ENCODE measurements at places on chromosomes 12 and 14.

- no peak for DNase-seq
These were observed 5.6 kb upstream of the ANKRD9 start for GRCh38 chr14:102514987-102515733.

DNA sequence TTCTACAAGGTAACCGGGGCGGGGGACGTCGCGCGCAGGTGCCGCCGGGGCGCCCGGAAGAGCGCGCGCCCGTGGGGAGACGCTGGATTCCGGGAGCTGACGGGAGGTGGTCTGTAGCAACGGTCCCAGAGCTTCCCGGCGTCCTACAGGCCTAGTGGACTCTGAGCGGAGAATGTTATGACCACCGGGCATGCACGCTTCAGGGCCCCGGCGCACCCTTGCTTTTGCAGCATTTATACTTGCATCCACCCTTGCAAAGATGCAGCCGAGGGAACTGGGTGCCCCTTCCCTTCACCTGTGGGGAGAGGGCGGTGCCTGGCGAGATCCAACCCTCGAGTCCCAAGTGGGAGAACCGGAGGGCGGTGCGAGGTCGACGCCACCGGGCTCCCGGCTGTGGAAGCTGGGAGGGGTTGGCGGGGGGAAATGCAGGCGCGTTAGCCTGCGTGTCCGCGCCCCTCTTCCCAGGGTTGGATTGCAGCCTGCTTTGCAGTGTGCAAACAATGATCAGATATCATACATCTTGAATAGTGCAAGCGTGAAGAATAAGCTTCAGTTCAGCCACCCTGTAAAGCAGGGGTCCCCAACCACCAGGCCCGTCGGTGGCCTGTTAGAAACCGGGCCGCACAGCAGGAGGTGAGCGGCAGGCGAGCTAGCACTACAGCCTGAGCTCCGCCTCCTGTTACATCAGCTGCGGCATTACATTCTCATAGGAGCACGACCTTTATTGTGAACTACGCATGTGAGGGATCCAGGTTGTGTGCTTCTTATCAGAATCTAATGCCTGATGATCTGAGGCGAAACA lies 576 bp downstream of the ERP29 start:
- DNase-seq = peak; percentile 53

DNA sequence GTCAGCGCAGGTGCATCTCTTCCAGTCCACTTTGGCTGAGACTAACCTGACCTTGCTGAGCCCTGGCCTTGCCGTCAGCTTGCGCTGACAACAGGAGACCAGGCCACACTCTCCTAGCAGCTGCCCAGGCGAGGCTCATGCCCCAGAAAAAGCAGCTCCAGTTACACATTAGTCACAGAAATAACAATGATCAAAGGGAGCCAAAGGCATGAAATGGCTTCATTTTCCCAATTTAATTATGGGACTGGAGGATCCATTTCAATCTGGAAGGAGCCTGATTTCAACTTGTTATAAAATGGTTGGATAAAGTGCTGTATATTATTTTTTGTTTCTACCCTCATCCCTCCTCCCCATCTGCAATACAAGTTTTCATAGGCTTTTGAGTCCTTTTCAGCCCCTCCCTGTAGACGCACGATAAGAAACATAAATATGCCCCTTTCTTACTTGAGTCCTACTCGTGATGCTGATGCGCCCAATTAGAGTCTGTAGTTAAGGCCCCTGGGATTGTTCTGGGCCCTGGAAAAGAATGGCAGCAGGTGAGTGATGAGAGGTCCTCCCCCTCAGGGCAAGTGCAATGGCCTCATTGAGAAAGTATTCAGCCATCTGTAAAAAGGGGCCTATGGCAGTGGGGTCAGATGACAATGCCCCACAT lies 376.0 kb downstream of the C12orf75 start:
- peak; percentile 32 for DNase-seq

DNA sequence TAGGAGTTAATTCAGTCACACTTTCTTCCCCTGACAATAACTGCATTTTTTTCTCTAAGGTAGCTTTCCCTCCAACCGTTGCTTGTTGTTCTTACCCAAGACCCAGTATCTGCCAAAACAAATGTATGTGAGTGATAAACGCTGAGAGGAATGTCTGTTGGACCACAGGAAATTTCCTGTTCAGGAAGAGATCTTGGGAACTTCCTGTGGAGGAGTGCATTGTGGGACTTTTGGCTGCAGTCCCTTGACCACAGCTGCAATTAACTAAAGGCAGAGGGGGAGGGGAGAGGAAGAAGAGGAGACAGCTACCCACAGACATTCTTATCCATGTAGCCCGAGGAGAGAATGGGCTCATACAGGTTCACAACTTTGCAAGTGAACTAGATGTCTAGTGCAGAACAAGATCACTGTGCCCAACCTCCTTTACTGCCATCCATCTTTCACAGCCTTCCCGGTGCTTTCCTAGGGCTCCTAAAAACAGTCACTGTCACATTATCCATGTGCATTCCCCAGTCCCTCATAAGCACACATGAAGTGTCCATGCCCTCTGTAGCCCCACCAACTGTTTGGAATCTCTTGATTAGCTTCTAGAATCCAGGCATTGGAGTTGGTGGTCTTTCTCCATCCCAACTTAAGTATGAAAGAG lies 149.5 kb downstream of the ETV6 start:
- peak; percentile 72 for DNase-seq

DNA sequence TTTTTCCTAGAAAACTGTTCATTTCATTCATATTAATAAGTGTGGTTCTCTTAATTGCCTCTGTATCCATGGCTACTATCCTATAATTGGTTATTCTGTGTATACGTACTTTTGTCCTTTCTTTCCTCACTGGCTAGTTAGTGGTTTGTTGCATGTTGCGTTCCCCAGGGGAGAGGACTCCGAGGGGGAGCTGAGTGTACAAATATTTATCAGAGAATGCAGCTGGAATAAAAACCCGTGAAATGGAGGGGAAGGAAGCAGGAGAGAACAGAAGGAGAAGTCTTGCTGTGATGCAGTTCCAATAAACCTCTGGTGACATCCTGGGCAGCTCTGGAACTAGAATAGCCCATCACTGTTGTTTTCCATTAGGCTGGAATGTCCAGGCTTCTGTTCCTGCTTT lies 117.1 kb upstream of the RGS6 start:
- no peak for DNase-seq

DNA sequence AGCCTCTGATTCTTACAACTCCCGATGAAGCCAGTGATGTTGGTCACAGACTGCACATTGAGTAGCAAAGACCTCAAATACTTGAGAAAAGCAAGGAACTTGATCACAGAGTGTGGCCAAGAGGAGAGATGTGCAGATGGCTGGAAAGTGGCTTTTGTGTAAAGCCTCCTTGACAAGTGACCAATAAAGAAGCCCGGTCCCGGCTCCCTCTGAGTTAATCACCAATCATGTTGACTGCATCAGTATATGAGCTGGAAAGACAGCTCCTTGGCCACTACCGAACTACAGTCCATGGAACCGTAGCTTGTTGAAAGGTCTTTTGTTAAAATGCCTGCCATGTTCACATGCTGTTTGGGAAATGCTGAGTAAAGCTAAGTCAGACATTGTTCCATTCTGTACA lies 23.7 kb upstream of the SERPINA6 start:
- no peak for DNase-seq
